ENCODE measurements at places on chromosomes 5 and 9.

GRCh38 chr5:66306844-66307315 is 162.8 kb downstream of the SREK1 start:
- DNase-seq = no peak

GRCh38 chr9:38439291-38439915 is 15.1 kb upstream of the IGFBPL1 start:
- no peak for DNase-seq

GRCh38 chr9:36731068-36731956 is 158.6 kb downstream of the MELK start:
- DNase-seq = no peak

DNA sequence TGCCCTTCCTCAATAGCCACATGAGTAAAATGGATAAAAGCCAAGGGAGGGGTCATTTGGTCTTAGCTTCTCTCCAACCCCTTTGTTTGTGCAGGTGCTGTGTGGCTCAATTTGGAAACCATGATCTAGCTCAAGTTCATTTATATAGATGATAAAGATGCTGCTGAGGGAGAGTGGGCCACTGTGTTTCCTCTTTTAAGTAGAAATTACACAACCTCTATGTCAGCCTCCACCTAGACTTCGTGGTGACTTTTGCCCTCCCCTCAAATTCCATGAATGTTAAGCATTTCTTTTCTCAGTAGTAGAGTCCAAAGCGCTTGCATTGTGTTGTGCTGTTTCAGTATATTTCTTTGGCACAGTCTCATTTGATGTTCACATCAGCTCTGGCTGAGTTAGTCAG is 241.4 kb downstream of the ARHGAP26 start:
- DNase-seq = no peak

DNA sequence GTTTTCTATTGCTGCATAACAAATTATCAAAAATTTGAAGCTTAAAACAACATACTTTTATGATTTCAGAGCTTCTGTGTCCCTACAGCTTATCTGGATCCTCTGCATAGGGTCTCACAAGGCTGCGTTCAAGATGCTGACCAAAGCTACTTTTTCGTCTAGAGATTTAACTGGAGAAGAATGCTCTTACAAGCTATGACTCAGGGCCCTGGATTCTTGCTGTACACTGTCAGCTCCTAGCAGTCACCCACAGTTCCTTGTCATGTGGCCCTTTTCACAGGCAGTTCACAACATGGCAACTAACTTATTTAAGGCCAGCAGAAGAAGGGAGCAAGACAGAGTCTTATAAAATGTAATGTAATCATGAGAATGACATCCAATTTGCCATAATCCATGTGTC is 70.8 kb upstream of the FAM174A start:
- no peak for DNase-seq

DNA sequence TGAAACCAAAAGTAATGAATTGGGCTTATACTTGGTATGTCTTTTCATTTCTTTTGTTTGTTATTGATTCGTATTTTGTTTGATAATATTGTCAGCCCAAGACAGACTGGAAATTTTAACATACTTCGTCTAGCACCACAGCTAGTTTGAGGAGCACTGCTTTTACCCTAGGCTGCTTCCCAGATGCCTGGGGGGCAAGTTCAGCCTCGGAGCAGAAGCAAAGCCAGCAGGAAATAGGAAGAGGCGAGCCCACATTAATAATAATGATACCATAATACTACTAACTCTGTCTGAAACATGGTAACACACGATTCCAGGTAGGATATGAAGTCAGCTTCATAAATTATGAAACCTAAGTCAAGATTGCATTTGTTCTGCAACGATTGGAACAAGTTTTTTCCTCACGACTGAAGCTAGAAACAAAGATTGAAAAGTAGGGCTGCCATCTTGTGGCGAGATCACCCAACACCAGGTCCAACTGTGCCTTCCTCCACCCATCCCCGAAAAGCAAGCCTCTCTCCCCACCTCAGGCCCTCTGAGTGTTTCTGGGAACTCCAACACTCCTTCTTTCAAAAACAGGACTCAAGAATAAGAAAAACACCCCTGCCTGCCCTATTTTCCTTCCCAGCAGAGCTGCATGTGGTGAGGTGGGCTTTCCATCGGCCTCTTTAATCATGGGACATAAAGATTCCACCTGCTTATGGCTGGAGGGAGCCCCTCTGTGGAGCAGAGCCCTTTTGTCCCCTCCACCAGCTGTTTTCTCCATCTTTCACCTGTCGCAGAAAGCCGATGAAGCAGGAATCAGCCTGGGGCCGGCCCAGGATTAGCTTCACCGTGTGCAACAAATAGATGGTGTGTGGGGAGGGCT is 236.4 kb downstream of the CAAP1 start:
- no peak for DNase-seq

DNA sequence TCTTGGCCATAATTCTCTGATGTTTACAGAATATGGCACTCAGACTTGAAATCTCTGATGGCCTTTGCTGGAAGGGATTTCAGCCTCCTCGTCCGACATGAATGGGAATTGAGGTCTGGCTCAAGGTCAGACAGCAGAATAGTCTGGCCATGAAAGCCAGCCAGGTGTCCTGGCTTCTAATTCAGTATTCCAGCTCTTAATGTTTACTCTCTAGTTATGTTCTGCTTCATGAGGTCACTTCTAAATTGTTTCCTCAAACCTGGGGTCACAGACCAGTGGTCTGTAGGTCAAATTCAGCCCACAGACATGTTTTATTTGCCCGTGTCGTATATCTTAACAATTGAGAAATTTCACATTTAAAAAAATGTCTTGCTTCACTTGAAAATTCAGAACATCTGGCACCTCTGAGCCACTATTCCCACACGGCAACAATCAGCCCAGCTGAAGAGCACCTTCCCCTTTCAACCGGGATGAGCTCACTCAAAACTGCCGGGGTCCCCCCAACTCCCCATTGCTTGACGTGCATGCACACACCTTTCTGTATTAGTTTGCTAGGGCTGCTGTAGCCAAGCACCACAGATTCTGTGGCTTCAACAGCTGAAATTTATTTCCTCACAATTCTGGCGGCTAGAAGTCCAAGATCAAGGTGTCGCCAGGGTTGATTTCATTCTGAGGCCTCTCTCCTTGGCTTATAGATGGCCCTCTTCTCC is 243.5 kb downstream of the ENC1 start:
- no peak for DNase-seq

GRCh38 chr9:83362341-83362995 is 175.7 kb downstream of the FRMD3 start:
- DNase-seq = no peak

DNA sequence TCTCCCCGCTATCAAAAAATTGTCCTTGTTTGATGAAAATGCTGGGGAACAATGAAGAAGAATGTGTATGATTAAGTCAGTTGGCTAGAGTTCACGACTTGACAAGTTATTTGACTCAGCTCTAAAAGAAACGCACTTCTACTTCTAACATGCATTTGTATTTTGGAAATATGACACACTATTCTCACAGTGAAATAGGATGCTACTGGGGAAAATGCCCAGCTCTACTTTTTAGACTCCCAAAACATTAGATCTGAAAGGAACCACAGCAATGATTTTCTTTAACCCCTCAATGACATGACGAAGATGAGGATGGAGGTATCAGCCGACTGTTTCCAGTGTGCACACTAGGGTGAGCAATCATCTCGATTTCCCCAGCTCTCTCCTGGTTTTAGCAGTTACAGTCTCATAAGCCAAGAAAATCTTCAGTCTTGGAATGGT is 83.6 kb upstream of the PCSK1 start:
- no peak for DNase-seq

GRCh38 chr5:154288145-154288544 is 97.6 kb downstream of the GALNT10 start:
- no peak for DNase-seq

DNA sequence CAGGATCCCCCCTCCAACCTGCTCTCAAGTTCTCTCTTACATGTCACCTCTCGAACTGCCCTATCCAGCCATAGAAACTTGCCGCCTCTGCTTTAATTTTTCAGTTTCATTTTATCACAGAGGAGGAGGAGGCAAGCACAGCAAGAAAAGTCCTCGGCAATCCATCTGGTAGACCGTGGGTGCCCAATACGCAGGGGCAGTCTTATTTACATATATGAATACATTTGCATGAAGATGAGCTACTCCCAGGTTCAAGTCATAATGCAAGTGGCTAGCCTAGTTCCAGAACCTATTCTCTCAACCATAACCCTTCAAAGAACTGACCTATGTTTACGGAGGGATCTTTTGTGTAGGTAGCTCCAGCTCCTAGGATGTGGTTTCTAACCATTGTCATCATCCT is 223.2 kb upstream of the PANK3 start:
- no peak for DNase-seq

- DNase-seq = no peak
Observed at GRCh38 chr5:170108266-170108785, 2.6 kb downstream of the FOXI1 start.

GRCh38 chr5:125411071-125411743 is 664.8 kb upstream of the ZNF608 start:
- DNase-seq = no peak

DNA sequence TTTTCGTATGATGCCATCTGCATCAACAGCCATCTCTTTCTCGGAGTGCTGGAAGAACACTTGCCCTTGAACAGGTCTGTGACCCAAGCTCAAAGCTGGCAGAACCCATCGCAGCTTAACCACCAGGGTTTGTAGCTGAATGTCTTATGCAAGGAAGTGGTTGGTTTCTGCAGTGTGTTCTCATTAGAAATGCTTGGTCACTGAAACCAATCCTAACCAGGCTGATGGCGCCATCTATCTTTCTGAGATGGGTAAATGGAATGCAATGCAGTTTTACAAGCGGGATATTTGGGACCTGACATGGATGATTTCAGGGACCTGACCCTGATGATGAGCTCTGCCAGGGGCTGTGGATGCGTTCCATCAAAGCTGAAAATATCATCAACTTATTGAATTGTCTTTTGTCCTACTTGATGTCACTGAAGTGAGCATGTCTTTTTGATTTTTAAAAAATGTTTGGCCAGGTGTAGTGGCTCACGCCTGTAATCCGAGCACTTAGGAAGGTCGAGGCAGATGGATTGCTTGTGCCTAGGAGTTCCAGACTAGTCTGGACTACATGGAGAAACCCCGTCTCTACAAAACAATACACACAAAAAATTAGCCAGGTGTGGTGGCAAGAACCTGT is 28.7 kb downstream of the DMRT3 start:
- DNase-seq = no peak

- no peak for DNase-seq
Observed at GRCh38 chr9:129887334-129888292, 52.4 kb downstream of the USP20 start.

DNA sequence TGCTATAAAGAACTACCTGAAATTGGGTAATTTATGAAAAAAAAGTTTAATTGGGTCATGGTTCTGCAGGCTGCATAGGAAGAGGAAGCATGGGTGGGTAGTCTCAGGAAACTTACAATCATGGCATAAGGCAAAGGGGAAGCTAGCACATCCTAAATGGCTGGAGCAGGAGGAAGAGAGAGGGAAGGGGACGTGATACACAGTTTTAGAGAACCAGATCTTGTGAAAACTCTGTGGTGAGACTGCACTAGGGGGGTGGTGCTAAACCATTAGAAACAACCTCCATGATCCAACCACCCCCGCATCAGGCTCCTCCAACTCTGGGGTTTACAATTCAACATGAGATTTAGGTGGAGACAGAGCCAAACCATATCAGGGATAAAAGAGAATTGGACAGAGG is 624.2 kb downstream of the PRR16 start:
- DNase-seq = no peak

- no peak for DNase-seq
Observed at GRCh38 chr9:76490249-76490990, 31.4 kb downstream of the GCNT1 start.

GRCh38 chr9:112970939-112971338 is 41.1 kb downstream of the ZNF883 start:
- no peak for DNase-seq

GRCh38 chr9:20726144-20726543 is 42.1 kb downstream of the FOCAD start:
- DNase-seq = no peak

- no peak for DNase-seq
Observed at GRCh38 chr9:109893241-109893640, 113.2 kb downstream of the PALM2AKAP2 start.

DNA sequence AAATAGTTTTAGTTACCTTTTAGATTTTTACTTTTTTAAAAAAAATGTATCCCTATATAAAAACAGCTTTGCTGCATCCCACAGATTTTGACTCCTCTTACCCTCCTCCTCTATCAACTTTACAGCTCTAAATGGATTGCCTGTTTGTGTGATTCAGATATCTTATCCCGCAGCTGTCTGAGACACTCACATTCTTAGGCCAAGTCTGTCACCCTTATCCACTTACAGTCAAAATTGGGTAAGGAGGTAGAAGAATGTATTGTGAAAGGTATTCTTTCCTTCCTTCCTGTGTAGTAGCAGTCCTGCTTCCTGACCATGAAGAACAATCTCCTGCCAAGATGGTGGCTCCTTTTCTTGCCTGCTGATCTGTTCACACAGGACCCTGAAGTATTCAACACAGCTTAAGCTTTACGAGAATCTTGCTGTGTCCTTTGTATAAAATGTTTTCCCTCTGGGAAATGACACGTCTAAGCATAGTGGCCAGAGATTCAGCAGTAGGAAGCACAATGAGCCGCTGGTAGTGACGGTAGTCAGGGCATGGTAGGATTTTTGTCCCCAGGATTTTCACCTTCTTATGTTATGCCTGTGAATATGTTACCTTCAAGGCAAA is 67.7 kb upstream of the ST8SIA4 start:
- no peak for DNase-seq

- DNase-seq = no peak
Observed at GRCh38 chr5:50995285-50995942, 329.0 kb downstream of the PARP8 start.
